ENCODE measurements at places on chromosomes 4 and X.

DNA sequence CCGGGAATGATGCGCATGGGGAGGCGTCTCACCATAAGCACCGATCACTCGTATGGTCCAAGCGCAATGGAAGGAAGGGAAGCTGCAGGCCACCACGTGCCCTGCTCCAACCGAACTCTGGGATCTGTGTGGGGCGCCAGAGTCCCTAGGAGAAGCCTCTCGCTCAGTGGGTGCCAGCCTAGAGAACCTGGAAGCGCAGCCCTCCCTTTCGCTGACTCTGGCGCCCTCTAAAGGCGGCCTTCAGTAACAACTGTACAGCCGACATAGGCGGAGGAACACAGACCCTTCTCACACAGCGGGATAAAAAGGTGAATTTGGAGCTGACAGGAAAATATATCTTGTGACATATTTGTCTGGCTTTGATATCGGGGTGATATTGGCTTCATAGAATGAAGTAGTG, 76.0 kb downstream of the INTS6L start:
- no peak for DNase-seq

- DNase-seq, result no peak
Observed at GRCh38 chr4:917466-917865, 14.7 kb downstream of the GAK start.

DNA sequence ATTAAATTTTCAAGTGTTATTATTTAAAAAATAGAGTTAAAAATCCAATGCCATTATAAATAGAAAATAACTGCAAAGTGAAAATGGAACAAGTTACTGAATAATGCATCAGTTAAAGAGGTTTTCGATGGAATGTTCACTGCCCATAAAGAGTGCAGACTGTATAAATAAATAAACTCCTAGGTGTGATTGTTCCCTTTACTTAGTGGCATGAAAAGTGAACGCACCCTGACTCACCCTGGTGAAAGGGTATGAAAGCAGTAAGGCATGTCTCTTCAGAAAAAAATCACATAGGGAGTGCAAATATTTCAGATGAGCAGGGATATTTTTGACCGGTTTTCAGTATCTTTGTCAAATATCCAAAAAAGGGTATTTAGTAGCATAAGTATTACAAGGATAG, 387.8 kb downstream of the DCAF12L2 start:
- no peak for DNase-seq

DNA sequence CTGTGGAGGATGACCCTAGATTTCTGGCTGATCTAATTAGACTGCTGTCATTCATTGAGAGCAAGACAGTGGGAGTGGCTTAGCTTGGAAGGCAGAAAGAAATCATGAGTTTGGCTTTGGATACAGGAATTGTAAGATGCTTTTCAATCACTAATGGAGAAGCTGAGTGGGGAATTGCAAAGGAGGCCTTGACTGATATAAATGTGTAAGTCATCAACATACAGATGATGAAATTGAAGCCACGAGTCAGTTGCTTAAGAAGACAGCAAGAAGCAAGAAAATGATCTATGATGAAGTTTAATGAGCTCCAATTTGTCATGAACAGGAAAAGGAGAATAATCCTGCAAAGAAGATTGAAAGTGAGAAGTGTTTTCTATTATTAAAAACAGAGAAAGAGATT, 136.7 kb upstream of the C1QTNF7 start:
- DNase-seq, result no peak

DNA sequence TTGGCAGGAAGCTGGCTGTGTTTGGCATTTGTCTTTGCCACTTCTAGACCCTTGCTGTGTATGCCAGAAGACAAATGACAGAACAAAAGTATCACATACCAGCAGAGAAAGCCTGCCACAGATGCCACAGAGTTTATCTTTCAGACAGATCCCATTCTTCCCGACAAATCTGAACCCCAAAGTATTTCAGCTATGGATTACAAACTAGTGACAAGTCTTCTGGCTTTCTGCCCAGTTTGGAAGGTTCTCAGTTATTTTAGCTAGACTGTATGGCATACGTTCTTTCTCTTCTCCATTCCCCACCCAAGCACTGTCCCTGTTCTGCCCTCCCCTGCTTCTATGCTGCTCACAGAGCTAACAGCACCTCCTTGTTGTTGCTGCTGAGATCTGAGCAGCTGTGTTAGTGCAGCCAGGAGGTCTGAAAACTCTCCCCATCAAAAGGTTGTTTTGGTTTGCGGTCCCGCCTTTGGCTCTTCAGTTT, 236.7 kb downstream of the FRAS1 start:
- DNase-seq, result no peak

- DNase-seq, result no peak
Observed at GRCh38 chr4:8593264-8594096, 915 bp downstream of the CPZ start.

DNA sequence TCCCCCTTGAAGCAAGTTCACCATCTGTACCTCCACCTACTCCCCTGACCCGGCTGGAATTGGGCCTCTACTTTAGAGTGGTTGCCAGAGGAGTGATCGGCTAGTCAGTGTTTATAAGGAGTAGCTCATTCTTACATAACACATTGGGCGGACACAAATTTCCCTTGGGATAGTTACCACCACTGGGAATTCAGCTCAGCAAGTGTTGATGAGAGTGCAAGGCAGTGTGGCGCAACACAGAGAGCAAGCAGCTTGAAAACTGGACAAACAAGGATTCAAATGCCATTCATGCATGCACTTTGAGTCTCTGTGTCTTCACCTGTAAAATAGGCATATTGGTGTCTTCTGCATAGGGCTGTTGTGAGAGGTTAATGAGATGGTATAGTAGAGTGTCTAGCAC, 92.7 kb downstream of the STK32B start:
- no peak for DNase-seq

GRCh38 chr4:95263391-95263790, 285.4 kb downstream of the UNC5C start:
- DNase-seq, result no peak

DNA sequence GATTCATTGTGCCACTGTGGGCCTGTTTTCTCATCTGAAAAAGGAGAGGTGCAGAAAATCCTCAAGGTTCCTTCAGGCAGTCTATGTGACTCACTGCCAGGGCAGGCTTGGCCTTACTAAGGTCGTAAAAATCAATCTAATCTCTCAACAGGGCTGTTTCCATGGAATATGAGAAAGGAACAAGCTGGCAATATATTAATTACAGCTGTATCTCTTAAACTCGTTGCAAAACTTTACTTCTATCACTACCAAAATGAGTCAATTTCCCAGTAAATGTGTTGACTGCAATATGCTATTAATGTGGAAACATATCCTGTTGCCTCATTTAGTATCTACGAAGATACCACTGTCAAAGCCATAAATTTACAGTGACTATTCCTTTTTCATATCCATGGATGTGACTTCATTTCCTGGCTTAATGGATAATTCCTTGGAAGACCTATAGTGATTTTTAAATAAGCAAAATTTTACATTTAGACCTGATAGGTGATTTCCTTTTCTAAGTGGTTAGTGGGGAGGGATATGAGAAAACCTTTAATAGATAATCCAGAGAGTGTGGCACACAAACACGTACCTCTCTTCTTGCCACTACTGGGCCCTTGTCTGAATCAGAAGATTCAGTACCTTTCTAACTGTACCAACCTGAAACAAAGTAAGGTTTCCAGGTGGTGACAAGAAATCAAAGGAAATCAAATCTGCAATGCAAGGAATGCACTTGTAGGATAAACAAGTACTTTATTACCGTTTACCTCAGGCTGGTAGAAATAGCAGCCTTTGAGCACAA, 127.4 kb upstream of the FTHL17 start:
- DNase-seq, result no peak

GRCh38 chr4:6115342-6115741, 85.0 kb downstream of the JAKMIP1 start:
- DNase-seq, result no peak

DNA sequence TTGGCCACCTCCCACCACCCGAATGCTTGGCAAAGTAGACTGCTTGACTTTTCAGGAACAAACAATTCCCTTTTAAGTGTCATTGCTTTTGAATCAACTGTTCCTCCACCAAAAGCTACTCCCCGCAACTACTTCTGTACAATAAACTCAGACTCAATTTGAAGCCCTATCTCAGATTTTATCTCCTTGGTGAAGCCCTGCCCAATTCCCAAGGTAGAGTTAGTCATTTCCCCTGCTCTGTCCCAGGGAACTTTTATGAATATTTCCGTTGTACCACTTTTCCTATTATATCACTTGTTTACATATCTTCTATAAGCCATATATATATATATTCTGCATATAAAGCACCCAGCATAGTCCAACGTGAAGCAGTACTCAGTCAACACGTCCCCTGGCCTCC, 102.8 kb downstream of the C4orf51 start:
- DNase-seq, result no peak

- DNase-seq, result no peak
Observed at GRCh38 chr4:3683077-3683743, 83.0 kb upstream of the ADRA2C start.
